ENCODE measurements at places on chromosomes 16 and 17. TPM values are rescaled to one million over a fixed set of nuclear protein-coding genes. Genes with fewer than 3 reads are reported as not detected.

CDH15 gene
- 4.4 TPM for total RNA-seq

CES3 gene
- 1.9 TPM for total RNA-seq

HS3ST6 gene
- total RNA-seq = not detected

C16orf92 gene
- total RNA-seq = not detected

CHST4 gene
- 0.47 TPM for total RNA-seq

BAHCC1 gene
- 3.6 TPM for total RNA-seq

DNA sequence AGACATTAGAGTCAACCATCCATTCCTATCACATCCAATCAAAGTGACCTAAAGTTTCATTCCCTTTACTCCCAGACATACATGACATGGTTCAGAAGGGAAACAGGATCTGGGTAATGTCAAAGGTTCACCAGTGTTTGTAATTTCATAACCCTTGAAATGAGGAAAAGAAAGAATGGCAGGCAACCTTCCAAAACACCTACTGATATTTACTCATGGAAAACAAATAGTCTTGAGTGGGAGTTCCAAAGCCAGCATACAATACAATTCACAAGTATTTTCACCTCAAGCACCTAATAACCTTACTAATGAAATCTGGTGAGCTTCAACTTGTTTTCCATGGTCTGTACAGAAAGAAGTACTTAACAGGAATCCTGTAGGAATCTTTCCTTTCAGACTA, 72.5 kb upstream of the AXIN2 start:
- no peak for DNase-seq

GRCh38 chr17:48613862-48614694, 1.0 kb downstream of the HOXB8 start:
- DNase-seq = peak; percentile 57

DNA sequence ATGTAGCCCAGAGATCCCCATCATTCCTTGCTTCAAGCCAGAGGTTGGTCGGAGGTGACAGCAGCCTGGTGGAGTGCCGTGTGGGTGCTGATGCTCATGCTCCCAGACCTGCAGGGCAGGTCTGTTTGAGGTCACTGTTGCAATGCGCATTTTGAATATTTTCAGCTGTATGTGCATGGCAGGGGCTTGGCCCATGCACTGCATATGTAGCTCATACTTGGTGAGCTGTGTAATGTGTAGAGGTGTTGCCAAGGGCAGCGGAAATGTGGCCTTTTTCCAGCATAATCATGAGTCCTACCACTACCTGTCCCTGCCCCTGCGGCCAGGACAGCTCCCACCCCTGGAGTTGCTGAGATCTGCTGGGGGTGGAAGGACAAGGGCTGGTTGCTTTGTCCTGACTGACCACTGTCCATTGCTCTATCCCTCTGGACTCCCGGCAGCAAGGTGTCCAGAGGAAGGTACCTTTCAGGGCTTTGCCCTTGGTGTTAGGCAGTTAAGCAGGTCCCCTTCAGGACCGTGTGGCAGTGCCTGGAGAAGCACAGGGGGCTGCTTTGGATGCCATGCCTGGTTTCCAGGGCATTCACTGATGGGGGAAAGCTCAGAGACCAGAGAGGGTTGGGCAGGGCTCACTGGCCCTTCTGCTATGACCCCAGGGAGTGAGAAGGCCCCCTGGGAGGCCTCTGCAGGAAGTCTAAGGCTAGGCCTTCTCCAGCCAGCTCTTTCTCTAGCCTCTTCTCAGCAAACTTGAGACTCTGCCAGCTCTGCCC, 215.2 kb downstream of the NTN1 start:
- peak; percentile 33 for DNase-seq

- no peak for DNase-seq
These were observed 7.1 kb upstream of the NFATC3 start for GRCh38 chr16:68077866-68078700.

DNA sequence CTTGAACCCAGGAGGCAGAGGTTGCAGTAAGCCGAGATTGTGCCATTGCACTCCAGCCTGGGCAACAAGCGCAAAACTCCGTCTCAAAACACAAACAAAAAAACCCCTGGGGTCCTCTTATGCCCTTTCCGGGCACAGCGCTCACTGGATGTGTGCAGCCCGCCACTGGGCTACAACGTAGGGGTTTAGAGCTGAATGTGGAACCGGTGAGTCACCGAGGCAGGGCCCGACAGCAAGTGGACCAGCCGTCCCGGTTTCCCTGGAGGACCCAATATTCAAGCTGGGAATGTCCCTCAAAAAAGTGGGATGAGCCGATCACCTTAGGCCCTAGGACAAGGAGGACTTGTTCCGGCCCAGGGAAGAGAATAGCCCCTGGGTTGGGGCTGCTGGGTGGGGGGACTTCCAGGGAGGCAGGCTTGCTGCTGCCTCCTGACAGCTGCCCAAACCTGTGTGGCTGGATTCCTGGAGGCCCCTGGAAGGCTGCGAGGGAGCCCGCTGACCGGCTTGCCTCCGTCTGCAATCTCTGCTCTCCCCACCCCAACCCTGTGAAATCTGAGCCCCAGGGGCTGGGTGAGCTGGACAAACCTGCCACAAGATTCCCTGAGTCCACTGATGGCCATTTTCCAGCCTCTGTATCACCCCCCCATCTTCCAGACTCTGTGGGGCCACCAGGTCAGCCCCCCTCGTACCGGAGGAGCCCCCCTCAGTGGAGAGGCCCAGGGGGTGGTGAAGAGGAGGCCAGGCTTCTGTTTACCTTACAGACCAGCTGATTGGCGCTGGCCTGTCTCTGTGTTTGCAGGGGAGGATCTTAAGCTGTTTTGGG, 2.9 kb upstream of the CLDN9 start:
- no peak for DNase-seq

GRCh38 chr17:75031972-75032719, 14.6 kb downstream of the ATP5PD start:
- DNase-seq = peak; percentile 75

DNA sequence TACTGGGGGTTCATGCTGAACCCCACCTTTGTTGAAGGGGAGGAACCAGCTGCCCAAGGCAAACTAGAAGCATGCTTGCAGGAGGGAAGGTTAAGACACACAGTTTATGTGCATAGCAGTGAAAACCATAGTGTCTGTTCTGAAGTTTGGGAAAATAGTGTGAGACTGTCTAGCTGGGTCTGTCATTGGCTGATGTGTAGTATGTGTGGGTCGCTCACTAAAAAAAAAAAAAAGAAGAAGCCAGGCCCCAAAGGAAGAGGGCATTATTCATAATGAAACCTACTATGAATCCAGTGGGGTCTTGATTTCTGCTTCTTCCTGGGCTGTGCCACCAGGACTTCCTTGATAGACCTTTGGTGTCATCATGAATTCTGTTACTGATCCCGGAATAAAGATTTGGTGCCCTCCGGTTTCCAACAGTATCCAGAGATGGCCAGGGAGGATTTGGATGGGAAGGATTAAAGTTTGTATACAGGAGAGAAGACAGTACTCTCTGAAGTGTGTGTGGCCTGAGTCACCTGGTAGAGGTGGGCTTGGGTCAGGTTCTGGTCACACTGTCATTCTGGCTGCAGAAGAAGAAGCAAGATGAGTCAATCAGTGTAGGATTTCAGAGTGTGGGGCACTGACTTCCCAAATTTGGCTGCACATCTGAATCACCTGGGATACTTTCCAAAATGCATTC, 220.3 kb downstream of the PRKCA start:
- peak; percentile 59 for DNase-seq

- DNase-seq = no peak
These were observed 13.3 kb upstream of the RFWD3 start for GRCh38 chr16:74679983-74680382.

- DNase-seq = no peak
These were observed 1.5 kb downstream of the ATPAF2 start for GRCh38 chr17:18037486-18037885.

GRCh38 chr16:24853169-24853824, 7.5 kb downstream of the SLC5A11 start:
- peak; percentile 81 for DNase-seq

GRCh38 chr17:21061971-21062526, 19.2 kb upstream of the USP22 start:
- DNase-seq = no peak

DNA sequence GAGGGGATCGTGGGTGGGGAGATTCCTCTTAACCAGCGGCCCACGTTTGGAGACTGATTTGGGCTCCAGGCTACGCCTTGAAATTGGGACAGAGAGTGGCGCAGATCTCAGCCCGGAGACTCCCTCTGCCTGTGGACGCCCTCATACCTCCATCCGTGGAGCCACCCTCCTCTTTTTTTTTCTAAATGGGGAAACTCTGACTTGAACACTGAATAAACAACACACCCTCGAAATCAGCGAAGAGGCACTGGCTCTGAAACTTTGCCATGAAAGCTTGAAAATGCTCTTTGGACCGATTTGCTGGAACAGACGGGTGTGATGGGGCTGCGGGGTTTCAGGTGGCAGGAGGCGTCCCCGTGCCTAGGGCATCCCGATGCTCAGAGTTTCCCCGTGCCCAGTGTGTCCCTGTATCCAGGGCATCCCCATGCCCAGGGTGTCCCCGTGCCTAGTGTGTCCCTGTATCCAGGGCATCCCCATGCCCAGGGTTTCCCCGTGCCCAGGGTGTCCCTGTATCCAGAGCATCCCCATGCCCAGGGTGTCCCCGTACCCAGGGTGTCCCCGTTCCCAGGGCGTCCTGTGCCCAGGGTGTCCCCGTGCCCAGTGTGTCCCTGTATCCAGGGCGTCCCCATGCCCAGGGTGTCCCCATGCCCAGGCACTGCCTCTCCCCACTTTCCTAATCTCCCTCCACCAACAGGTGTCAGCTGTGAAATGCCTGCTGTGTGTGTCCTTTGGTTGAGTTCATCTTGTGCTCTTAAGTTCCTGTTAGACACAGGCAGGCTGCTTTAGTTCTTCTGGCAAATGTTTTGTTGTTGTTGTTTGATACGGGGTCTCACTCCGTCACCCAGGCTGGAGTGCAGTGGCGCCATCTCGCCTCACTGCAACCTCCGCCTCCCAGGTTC, 187.0 kb downstream of the SEC14L1 start:
- no peak for DNase-seq

DNA sequence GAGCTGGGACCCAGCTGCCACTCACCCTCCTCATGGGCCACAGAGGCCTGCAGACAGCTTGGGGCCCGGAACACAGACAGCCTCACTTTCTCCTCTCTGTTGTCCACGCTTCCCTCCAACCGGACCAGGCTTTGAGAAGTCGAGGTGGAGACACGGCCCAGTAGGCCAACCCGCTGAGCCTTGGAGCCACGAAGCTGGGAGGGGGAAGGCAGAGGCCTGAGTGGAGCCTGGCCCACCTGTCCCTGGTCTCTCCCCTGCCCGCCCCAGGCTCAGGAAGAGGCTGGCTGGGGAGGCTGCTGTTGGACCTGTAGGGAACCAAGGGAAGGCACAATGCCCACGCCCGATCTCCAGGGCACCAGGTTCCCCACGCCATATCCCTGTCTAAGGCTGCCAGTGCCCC, 48.1 kb downstream of the RMI2 start:
- DNase-seq = no peak

- DNase-seq = peak; percentile 88
These were observed 97.9 kb downstream of the FOXL1 start for GRCh38 chr16:86676254-86676670.

DNA sequence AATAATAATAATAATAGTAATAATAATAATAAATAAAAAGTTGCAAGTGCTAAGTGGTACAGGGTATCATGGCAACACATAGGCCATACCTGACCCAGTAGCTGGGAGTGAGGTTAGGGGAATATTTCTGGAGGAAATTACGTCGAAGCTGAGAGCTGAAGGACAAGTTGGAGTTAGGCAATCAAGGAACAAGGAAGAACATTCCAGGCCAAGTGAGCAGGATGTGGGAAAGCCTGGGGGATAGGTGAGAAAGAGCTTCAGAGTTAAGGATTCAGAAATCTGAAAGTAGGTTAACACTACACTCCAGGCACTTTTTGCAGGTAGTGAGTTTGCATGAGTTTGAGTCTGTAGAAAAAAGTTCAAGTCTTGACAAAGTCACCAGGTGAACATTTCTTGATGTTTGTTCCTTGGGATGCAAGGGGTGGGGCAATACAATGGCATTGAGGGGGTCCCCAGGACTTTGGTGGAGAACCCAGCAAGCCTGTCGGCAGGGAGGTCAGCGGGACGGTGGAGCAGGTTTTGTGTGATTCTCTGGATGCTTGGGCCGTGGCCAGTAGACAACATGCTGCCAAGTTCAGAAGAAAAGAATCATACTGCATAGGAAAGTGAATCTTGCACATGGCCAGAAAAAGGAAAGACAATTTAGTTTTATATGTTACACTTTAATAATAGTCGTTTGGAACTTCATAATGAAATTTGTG, 27.7 kb upstream of the MPHOSPH6 start:
- no peak for DNase-seq
